Dermis microvascular lymphatic vessel endothelial cell (primary cell): ENCODE measurements at places on chromosomes 2 and 18. TPM values are rescaled to one million over a fixed set of nuclear protein-coding genes. Genes with fewer than 3 reads are reported as not detected.
A peak's percentile ranks its signal among the peaks of the same experiment; 100 is the strongest.

DNA sequence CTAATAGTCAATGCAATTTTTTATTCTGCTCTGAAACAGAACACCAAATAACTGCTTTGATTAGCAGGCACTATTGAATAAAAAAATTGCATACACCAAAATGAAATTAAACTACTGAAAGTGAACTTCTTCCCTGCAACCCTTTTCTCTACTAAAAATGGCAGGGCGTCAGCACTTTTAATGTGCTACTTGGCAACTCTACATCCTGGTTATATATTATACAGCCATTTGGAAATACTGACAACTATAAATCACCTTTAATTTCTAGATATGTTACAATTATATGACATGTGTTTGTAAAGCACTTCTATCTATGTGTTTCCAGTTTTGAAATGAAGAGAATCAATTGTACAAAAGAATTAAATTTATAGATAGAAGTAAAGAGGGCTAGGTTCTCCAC is 9.9 kb downstream of the NDUFS1 start:
- no peak for DNase-seq

The NGEF gene
- 0.39 TPM in 1 of 2 replicates, not detected in the other for total RNA-seq

GRCh38 chr18:35059280-35059927 is 18.2 kb downstream of the MAPRE2 start:
- no peak for DNase-seq

- peak; percentile 97 for DNase-seq
These were observed 179.8 kb downstream of the NEDD4L start for GRCh38 chr18:58223717-58224424.

The SCG2 gene
- not detected in 2 replicates for total RNA-seq

- no peak for DNase-seq
These were observed 20.7 kb downstream of the ACVR2A start for GRCh38 chr2:147865560-147865959.

- no peak for DNase-seq
These were observed 216.8 kb downstream of the VAPA start for GRCh38 chr18:10130606-10131005.

DNA sequence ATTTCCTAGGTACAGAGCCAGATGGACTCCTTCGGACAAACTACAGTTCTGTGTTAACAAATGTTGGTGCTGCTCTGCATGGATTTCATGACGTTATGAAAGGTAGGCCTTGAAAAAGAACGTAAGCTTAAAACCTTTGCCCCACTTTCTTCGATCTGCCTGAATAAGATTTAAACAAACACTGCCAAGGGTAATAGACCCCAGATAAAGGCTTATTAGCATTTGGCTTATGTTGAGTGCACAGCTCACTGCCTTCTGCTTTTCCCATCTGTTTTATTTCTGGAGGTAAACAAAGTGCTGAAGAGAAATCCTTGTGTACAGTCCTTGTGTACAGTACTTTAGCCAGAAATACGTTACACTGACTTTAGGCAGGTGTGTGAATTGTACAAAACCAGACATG is 50.0 kb upstream of the STON1 start:
- no peak for DNase-seq

- DNase-seq: no peak
These were observed 25.2 kb upstream of the TAF1B start for GRCh38 chr2:9818097-9818496.

- DNase-seq: no peak
These were observed 730.2 kb upstream of the SLC39A10 start for GRCh38 chr2:194926873-194927272.

GRCh38 chr2:169909376-169909775 is 82.1 kb downstream of the UBR3 start:
- no peak for DNase-seq

The MROH2A gene
- total RNA-seq: not detected in 2 replicates

DNA sequence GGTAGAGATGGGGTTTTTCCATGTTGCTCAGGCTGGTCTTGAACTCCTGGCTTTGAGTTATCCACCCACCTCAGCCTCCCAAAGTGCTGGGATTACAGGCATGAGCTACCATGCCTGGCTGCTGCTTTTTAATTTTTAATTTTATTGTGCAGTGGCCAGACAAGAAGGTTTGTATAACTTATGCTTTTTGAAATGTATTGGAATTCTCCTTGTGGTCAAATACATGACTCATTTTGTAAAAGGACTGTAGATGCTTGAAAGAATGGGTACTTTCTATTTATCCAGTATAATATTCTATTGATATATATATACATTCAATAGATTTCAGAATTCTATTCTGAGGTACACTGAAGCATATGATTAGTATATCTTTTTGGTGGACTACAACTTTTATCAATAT is 82.6 kb upstream of the ST3GAL5 start:
- no peak for DNase-seq

- DNase-seq: peak; percentile 60
These were observed 291.5 kb upstream of the CCDC68 start for GRCh38 chr18:55250768-55251173.

GRCh38 chr2:221482666-221483455 is 89.2 kb downstream of the EPHA4 start:
- no peak for DNase-seq

DNA sequence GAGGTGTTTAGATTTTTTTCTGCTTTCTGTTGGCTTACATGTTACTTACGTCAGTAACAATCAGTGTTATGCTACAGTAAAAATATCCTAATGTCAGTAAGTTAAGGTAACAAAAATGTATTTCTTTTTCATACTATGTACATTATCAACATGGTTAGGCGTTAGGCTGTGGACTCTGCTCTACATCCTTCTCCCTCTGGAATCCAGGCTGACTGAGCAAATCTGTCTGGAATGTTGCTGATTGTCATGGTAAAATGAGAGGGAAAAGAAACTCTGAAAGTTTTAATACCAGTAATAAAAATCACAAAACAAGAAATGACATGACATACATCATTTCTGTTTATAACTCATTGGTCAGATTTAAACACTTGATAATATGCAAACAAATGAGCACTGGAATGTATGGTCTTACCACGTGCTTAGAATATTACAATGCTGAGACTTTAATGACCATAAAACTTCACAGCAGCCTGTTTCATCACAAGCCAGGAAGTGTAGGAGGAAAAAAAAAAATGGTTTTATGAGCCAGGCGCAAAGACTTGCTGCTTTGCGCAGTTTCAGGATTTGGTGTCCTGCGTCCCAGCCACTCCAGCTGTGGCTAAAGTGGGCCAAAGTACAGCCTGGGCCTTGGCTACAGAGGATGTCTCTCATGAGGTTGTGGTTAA is 252.4 kb downstream of the FSIP2 start:
- DNase-seq: no peak

DNA sequence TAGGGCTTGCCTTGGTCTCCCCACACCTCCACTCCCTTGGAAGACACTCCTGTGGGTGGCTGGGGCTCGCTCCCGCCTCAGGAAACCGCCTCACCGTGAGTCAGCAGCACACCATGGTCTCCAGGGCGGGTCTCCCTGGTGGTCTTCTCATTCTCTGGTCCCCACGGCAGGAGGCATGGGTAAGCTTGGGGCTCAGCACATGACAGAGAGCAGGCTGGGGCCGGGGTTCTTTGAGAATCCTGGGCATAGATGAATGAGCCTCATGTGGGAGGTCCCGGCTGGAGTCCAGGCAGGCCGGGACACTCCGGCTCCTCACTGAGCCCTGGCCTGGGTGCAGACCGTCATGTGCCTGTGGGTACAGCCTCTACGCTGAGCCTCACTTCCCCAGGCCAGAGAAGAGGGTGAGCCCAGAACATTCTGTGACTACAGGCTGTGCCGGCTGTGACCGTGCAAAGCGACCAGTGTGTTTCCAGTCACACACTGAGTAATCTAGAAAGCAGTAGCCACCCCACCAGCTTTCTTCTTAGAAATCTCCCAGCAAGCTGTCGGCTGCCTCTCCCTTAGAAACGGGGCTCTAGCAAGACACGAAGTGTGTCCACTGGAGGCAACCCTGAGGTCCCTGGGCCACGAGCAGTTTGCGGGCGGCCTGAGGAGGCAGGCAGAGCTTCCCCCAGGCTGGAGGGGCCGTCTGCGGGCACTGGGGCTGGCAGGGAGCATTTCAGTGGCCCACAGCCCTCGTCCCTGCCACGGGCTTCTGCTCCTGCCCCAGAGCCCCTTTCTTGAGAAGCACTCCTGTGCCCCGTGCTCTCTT is 93.1 kb downstream of the RHOB start:
- DNase-seq: no peak

The ABHD3 gene
- 4.1 and 4.3 TPM in 2 replicates for total RNA-seq

- no peak for DNase-seq
These were observed 57.2 kb downstream of the SPTBN1 start for GRCh38 chr2:54513363-54513715.

DNA sequence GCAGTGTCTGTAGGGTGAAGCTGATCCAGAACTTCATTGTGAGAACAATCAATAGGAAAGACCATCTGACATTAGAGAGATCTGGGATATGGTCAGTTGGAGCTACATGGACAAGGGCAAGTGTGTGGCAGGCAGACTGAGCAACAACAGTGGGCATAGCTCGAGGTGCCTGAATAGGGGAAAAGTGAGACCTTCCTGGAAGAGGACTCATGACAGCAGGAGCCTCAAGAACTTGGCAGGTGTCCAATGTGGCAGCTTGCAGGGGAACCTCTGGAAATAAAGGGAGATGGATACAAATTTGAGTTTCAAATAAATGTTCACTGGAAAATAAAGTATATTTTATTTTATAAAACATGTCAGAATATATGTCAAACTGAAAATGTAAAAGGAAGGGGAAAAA is 117.9 kb downstream of the TANC1 start:
- DNase-seq: peak; percentile 49

DNA sequence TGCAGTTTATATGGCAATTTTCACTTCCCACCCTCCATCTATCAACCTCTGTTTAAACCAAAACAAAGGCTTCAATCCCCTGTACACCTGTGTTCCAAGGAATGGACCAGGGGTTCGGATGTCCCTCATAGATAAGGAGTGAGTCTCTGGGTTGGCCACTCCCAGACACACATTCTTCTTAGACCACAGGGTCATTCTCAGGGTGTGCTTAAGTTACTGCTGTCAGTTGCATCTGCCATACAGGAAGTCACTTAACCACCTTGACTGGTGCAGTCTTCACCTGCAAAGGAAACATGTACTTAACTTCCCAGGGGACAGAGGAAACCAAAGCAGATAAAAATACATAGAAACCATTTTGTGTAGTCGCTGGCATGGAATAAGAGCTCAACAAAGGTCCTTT is 151.0 kb upstream of the NDUFV2 start:
- DNase-seq: no peak

DNA sequence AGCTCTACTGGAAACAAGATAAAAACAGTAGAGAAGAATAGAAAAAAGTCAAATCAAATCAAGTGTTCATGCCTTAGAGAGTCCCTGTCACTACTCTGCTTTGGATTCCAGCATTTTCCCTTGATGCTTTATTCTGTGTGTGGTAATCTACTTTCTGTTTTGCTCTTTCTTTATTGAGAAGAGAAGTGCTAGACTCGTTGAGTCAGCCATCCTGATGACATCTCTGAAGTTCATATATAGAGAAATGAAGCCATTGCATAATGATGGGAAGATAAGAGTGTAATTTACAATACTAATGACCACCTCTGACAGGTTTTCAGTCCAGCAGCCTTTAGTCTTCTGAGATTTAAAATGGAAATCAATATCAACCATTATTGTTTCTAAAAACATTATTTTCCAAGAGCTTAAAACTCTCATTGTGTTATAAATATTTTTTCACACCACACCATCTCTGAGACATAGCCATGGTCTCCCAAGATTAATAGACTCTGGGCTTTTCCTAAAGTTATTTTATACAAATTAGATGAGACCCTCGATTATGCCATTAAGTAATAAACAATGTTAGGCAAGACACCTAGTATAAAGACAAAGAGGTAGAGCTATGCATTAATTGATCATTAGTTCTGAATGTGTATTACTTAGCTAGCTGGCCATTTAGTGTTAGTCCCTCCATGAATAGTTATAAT is 679.0 kb upstream of the ACVR2A start:
- no peak for DNase-seq

DNA sequence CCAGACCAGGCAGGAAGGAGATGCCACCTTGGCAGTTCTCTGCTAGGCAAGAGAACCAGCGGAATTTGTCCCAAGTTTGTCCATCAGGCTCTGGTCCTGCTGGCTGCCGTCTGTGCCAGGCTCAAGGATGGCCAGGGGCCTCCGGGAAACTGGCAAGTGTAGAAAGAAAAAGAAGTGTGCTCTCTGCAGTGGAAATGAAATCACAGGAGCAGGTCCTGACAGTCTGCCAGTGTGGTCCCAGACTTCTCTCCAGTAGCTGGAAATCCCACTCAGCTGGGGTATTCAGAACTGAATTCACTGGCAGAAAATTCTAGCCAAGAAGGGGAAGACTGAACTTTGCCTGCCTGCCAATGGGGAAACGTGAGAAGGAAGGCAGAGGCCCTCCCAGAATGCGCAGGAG is 91.0 kb downstream of the STPG4 start:
- DNase-seq: no peak

The EPB41L3 gene
- total RNA-seq: 4.5 and 10.0 TPM in 2 replicates

DNA sequence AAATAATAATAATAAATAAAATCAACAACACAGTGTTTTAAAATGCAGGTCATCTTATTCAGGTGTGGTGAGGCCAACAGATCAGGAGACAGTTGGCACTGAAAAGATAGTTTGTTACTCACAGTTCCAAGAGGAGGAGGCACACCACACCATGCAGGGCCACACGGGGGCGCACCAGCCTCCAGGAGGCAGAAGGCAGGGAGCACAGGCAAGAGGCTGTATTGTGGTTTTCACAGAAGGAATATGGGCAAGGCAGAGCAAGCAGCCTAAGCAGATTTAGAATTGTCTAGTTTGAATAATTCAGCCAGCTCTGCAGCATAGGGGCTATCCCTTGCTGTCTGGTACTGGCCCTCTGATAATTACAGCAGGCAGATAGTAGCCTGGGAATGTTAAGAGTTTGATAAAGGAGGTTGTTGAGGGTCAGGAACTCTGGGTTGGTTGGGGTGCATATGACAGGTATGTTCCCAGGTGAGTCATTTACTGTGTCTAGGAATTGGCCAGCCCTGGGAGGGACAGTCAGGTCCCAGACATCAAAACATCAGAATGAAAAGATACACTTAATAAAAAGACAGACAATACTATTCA is 31.3 kb downstream of the KIAA2012 start:
- no peak for DNase-seq

The CTAGE1 gene
- not detected in 2 replicates for total RNA-seq

The AOX1 gene
- total RNA-seq: 0.76 and 5.4 TPM in 2 replicates

The SERPINB3 gene
- not detected in 2 replicates for total RNA-seq

- peak; percentile 46 for DNase-seq
These were observed 160.6 kb downstream of the PRKCE start for GRCh38 chr2:45812011-45812500.

DNA sequence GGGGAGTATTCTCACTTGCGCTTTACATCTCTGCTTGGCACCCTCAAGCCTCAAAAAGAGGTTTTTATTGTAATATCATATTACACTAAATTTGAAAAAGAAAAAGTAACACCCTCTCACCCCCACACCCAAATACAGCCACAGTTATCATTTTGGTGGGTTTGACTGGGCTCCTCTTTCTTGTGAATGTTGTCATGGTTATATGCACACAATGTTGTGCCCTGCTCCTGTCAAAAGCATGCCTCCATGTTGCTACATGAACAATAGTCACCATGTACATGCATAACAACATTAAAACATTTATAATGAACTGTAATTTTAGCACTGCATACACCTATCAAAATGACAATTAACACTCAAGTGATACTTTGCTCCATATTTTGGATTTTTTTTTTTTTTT is 100.2 kb downstream of the BCL2L11 start:
- no peak for DNase-seq

- DNase-seq: no peak
These were observed 137.1 kb downstream of the MCFD2 start for GRCh38 chr2:46778511-46778910.

- DNase-seq: no peak
These were observed 69.4 kb upstream of the TTC27 start for GRCh38 chr2:32558492-32558891.
